ENCODE measurements at places on chromosomes 3 and 15.

DNA sequence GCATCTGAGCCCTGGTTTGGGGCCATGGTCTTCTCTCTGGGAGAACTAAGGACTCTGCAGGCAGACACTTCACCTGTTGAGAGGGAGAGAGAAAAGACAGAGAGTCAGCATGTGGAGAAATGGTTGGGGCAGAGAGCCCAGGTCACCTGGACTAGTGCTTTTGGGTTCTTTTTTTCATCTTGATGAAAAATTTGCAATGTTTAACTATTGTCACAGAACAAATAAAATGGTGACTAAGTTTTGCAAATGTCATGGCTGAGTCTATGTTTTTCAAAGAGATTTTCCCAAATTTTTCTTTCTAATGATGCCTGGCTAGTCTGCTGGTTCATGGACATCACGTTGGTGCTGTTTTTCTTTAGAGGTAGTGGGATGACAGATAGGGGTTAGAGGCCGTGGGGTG lies 17.8 kb downstream of the FAH start:
- no peak for DNase-seq

DNA sequence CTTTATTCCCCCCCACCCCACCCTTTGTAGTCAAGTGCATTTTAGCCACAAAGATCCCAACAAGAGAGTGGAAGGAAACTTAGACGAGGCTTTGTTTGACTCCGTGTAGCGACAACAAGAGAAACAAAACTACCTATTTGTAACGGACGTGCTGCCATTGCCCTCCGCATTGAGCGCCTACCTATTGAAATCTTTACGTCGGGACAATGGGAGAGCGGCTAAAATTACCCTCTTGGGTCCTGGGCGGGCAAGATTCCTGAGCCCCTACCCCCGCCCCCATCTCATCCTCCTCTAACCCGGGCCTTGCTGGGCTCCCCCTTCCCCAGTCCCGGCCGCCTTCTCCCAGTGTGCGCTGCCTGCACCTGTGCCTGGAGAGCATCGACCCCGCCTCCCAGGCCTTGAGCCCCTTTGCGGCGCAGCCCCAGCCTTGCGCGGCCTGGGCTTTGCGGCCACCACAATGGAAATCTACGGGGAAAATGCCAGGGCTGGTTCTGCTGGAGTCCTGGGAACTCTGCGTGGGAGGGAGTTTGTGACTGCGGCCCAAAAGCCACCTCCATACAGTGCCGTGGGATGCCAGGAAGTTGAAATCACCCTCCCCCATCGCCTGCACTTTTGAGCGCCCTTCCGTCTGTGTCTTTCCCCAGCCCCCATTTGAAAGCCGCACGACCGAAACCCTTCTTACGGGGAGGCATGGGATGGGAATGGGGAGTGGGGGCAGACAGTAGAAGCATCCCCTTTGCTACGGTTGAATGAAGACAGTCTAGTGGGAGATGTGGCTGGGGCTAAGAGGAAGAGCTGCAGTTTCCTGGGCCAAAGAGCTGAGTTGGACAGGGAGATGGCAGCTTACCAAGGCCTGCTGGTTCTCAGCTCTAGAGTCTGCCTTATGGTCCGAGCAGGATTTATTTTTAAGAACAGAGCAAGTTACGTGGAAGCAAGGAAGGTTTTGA lies 1.1 kb upstream of the SOX2 start:
- no peak for DNase-seq

DNA sequence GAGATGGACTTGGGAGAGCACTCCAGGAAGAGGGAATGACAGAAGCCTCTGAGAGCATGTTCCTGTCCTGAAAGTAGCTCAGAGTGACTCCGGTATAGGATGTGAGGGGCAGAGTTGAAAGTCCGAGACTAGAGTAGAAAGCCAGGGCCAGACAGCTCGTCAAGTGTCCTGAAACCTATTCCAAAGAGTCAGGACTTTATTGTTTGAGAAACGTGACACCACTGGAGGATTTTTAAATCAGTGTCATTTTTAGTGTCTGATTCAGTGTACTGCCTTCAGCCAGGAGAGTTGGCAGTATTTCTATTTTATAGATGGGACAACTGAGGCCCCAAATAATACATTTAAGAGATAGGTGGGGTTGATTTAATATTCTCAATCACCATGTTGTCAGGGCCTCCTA lies 1.6 kb upstream of the RBMS3 start:
- no peak for DNase-seq

DNA sequence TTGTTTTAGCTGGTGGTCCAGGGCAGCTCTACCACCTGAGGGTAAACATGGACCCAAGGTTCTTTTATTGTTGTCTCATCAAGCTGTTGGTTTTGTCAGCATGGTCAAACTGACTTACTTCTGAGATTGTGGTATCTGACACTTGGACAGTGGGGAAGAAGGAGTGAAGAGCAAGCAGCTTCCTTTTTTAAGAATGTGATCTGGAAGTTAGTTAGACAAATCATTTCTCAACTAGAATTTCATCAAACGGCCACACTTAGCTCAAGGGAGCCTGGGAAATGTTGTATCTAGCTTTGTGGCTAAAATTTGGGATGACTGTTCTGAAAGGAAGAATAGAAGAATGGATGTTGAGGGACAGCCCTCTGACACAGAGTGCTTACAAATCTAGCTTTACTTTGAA lies 215.2 kb downstream of the ZNF621 start:
- no peak for DNase-seq

- DNase-seq, result no peak
These were observed 51.8 kb downstream of the SERP1 start for GRCh38 chr3:150494411-150494977.

- no peak for DNase-seq
These were observed 262.9 kb downstream of the ZIC1 start for GRCh38 chr3:147672035-147672434.
